ENCODE measurements at places on chromosomes 1 and 21.
A peak's percentile ranks its signal among the peaks of the same experiment; 100 is the strongest.

DNA sequence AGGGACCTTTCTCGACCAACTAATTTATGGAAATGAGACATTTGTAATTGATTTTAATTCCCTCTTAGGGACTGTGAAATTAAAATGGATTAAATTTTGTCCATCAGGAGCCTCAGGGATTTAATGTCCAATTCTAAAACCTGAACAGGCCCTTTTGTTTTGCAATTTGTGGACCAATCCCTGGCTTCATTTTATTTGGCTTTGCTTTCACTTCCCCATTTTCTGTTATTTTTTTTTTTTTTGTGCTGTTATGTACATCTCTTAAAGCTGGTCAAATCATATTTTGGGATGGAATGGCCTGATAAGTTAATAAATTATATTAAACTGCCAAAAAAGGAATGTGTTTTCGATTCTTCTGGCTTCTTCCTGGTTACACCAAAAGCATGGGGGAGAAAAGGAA, 28.9 kb downstream of the ZSCAN20 start:
- DNase-seq, result no peak

- DNase-seq, result no peak
Observed at GRCh38 chr1:118360817-118361216, 175.8 kb upstream of the SPAG17 start.

DNA sequence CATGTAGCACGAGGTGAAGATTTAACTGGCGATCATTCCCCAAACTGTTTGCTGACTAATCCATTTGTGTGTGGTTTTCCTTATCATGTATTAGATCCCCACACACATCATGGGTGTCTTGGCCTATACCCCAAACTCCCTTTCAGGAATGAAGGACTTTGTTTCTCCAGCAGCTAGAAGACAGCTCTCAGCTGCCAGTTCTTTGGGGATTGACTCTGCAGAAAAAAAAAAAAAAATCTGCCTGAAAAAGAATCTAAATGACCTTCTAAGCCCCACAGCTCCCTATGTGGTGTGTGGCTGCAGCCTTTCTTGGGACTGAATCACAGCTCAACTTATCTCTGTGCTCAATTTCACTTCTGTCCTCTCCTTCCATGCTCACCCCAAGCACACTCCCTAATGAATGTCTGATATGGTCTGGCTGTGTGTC, 256.3 kb upstream of the DUSP10 start:
- DNase-seq, result no peak

DNA sequence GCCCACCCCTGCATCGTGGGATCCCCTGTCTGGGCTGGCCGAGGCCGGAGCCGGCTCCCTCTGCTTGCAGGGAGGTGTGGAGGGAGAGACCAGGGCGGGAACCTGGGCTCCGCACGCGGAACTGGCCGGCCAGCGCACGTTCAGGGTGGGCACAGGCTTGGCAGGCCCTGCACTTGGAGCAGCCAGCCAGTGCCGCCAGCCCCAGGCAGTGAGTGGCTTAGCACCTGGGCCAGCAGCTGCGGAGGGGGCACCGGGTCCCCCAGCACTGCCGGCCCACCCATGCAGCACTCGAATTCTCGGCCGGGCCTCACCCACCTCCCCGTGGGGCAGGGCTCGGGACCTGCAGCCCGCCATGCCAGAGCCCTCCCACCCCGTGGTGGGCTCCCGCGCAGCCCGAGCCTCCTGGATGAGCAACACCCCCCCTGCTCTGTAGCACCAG, 422.6 kb downstream of the AMY1C start:
- DNase-seq, result no peak

DNA sequence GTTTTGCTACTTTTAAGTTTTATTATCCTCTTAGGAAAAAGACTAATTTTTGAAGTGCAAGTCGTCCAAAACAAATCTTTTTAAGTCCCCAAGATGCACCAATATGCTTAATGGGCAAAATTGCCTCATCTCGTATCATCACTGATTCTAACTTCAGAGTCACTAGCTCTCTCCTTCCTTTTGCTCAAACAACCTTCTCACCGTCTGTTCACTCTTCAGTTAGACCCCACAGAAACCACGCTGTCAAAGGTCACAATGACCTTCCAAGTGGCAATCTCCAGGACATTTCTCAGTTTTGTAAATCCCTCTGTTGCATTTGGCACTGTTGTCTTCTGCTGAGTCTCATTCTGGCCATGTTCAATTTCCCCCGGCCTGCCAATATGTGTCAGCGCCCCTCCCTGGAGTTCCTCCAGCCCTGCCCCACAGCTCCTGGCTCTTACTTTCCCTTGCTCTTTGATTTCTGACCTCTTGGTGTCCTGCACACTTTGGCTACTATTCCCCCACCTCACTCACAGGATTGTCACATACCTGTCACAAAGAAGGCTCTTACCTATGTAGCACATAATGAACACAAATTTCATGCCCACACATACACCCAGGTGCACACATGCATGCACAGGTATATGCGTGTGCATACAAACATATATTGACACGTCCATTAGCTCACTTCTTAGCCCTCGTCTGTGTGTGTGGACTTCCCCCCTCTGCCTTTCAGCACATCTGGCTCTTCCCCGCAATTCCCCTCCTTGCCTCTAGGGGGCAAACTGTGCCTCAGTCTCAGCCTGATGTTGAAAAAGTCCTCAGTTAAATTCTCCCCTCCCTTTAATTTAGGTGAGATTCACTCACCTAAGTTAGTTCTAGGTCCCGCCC, 354.0 kb upstream of the DUSP10 start:
- no peak for DNase-seq

DNA sequence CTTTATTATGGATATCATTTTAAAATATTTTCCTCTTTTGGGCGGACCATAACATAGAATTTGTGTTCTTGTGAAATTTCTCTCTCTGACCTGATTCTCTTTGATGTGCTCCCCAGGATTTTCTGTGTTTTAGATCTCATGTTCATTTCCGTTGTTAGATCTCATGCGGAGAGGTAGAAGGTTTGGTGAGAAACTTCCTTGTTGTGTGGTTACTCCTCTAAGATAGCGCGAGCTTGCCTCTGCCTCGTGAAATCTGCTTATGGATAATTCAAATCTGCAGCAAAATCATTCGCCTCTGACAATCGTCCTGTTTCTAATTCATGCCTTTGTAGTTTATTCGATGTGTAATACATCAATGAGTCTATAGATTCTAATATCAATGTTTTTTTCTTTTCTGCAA, 580.4 kb downstream of the USP25 start:
- DNase-seq, result no peak

GRCh38 chr1:31760471-31761470, 3.4 kb downstream of the ADGRB2 start:
- peak; percentile 39 for DNase-seq

DNA sequence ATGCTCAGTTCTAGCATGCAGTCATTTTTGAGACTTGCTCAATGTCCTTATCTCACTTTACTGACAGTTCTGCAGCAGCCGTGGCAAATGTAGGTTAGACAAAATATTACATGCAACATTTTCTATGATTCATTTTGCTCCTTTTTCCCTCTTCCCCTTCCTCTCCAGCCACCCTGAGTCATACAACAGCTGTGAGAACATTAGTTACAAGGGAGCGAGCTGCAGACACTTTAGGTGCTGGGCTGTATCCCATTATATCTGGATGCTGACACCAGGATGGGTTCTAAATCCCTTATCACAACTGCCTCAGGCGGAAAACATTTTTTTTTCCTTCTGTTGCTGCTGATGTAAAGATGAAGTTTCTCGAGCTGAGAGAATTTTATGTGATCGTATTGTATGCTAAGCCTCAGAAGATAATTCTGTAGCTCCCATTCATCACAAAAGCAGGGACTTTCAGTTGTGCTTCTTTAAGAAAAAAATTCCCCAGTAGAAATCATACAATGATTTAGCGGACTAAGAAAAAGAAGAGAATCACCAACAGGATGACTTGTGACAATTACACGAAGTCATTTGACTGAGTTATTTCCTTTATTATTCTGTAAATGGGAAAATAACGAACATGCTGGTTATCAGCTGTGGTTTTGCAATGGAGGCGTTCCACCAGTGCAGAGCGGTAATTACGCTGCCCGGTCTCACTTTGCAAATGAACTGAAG, 345.0 kb downstream of the DISC1 start:
- DNase-seq, result no peak

GRCh38 chr1:9069326-9070100, at the start of gene SLC2A5:
SLC2A5 (minus strand) TSS chr1:9069635; CDS start chr1:9069536, 99 bp downstream.
- DNase-seq, result no peak

Measured in stimulated activated CD8-positive, alpha-beta memory T cell treated with anti-CD3 and anti-CD28 coated beads, Interleukin-4, amount 100 ng/mL, for 1 hour (primary cell).